Fibroblast of the conjunctiva (primary cell): ENCODE measurements at places on chromosomes 3 and 15.

DNA sequence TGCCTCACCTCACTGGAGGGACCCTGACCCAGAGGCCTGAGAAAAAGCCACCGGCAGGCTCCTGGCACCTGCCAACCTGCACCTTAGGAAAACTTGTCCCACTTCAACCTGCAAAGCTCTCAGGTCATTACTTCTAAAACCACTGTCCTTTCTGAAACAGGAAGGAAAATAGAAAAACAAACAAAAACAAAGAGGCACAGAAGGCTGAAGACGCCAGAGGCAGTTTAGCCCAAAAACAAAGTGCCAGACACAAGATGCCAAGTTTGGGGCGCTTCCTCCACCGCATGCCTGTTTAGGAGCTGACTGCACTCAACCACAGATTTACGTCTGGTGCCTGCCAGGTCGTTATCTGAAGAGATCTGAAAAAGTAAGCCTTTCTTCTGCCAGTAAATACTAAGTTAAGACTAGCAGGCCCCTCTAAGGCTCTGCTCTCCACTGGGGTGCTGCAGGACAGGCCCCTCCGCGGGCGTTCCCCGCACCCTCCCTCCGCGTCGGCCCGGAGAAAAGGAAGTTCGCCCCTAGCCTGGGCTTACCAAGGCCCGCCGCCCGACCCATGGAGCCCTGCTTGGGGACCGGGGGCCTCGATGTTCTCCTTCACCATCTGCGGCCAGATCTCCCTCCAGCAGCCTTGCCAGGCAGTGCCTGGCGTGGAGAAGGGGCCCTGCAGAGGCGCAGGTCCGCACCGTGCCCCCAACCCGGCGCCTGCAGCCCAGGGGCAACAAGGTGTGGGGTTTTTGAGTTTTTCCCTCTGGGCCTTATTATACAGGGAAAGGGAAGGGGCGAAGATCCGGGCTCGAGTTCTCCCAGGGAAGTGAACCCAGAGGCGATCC is 1.3 kb downstream of the GOLGA8A start:
- DNase-seq = no peak

- DNase-seq = peak; percentile 31
Observed at GRCh38 chr3:58093574-58094195, 85.5 kb downstream of the FLNB start.

GRCh38 chr15:86481720-86482119 is 402.0 kb downstream of the AGBL1 start:
- no peak for DNase-seq

GRCh38 chr3:197791892-197792647 is 1.0 kb downstream of the LRCH3 start:
- no peak for DNase-seq

DNA sequence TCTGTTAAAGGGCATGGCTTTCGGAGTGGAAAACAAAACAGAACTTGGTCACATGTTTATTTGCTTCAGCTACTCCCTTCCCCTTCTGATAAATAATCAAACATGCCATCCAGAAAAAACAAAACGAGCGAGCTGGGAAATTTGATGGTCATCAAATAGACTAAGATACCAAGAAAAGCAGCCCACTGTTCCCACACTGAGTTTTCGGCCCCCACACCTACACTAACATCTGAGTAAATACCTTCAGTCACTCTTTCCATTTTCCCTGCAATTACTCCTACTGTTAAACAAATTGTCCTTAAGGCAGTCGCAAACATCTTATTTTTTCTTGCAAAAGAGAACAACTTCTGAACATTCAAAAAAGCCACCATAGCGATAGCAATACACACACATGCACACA is 454.6 kb downstream of the FOXP1 start:
- no peak for DNase-seq

DNA sequence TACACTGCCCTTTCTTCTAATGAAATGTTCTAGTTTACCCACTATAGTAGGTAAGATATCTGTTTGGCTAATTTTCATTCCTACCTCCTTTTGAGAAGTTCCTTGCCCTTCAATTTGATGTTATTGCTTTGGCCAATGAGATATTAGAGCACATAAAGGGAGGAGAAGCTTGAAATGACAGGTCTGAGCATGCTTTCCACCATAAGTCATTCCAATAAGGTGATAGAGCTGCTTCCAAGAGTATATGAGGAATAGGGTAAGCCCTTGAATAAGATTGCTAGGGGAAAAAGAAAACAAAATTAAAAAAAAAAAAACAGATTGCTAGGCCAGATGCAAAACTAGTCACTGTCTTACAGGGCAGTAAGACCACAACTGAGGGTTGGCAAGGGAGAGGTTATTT is 78.9 kb upstream of the TRIM42 start:
- DNase-seq = no peak

DNA sequence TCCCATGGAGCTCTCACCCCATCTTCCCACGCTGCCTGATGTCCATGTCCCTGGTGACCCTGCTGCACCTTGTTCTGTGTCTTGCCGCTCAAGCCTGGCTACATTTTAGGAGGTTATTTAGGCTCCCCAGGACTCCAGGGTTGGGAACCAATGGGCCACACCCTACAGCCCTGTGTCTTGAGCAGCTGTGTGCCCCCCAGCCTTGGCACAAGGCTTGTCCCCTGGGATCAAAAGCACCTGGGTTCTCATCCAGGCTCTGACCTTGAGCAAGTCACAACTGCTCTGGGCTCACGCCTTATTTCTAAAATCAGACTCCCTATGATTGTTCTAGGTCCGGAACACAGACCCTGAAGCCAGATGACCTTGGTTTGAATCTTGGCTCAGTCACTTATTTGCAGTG is 14.1 kb downstream of the SPSB4 start:
- no peak for DNase-seq

- peak; percentile 49 for DNase-seq
Observed at GRCh38 chr3:173938159-173938558, 540.6 kb downstream of the NLGN1 start.

- DNase-seq = peak; percentile 45
Observed at GRCh38 chr3:12288182-12289129, at the start of gene PPARG. PPARG (plus strand) TSS chr3:12289070; CDS start chr3:12379712, 90,642 bp downstream.

DNA sequence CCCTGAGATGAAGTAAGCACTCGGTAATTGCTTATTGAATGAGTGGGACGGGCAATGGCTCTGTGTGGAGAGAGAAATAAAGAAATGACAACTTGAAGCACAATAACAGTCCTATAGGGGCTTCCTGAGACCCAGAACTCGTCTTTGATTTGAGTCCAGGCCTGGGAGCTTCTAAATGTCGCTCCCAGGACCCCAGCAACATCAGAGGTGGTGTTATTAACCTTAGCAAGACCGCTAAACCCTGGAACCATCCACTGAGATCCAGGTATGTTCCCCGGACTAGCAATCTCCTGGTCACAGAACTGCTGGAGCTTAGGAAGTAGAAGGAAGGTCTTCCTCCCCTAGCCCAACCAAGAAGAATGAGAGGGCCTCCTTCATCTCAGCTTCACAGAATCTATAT is 160.0 kb downstream of the MINAR1 start:
- no peak for DNase-seq

DNA sequence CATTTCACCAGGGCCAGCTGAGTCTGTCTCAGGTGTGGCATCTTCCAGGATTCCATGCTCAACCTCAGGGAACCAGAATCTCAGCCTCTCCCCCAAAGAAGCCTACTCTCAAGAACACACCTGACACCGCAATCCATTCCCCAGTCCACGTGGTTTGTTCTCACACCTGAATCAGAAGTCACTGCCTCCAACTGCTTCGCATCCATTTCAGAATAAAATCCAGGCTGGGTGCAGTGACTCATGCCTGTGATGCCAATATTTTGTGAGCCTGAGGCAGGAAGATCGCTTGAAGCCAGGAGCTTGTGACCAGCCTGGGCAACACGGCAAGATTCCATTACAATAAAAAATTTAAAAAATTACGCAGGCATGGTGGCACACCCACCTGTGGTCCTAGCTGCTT is 212.2 kb downstream of the FOXP1 start:
- no peak for DNase-seq

DNA sequence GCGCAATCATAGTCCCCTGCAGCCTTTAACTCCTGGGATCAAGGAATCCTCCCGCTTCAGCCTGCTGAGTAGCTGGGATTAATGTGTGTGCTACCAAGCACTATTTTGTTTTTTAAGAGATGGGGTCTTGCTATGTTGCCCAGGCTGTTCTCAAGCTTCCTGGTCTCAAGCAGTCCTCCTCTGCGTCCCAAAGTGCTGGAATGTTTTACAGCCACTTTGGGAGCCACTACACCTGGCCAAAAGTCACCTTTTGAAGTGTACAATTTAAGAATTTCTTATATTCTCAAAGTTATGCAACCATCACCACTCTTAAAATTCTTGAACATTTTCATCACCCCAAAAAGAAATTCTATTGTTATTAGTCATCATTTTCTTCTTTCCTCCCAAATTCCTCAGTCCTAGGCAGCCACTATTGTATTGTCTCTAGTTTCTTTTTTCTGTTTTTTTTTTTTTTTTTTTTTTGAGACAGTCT is 17.8 kb downstream of the CDV3 start:
- no peak for DNase-seq
